ENCODE measurements at places on chromosomes 2 and 18. TPM values are rescaled to one million over a fixed set of nuclear protein-coding genes. Genes with fewer than 3 reads are reported as not detected.

- H3K27ac ChIP-seq, result no peak overlapping the region
- no peak overlapping the region for H3K4me3 ChIP-seq
- peaks cover 53% of the 10 kb centered on the region for H3K27me3 ChIP-seq
- peak; percentile 18 for DNase-seq
- H3K36me3 ChIP-seq, result peaks cover 5% of the 10 kb centered on the region
- H3K4me1 ChIP-seq, result no peaks in the 10 kb centered on the region
Observed at GRCh38 chr2:139031722-139032121, 251.5 kb upstream of the NXPH2 start.

DNA sequence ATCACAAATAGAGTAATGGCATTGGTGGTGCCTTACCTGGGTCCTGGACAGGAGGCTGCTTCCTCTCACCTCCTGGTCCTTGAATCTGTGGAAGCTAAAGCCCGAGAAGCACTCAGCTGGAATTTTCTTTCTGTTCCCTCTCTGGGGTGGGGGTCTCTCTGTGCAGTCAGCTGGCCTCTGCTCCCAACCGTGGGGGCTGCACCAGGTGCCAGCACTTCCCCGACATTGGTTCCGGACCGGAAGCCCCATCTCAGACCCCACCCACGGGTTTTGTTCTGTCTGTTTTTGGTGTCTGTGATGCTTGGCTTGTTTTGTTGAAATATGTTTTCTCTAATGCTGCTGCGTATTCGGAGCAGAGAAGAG lies 154.7 kb downstream of the TWIST2 start:
- peaks cover 9% of the 10 kb centered on the region for H3K4me1 ChIP-seq
- H3K27me3 ChIP-seq, result no peaks in the 10 kb centered on the region
- no peak for DNase-seq
- H3K27ac ChIP-seq, result peak overlapping the region; percentile 51

The CABLES1 gene
- 3.2 TPM for total RNA-seq

The C2orf80 gene
- total RNA-seq, result not detected

DNA sequence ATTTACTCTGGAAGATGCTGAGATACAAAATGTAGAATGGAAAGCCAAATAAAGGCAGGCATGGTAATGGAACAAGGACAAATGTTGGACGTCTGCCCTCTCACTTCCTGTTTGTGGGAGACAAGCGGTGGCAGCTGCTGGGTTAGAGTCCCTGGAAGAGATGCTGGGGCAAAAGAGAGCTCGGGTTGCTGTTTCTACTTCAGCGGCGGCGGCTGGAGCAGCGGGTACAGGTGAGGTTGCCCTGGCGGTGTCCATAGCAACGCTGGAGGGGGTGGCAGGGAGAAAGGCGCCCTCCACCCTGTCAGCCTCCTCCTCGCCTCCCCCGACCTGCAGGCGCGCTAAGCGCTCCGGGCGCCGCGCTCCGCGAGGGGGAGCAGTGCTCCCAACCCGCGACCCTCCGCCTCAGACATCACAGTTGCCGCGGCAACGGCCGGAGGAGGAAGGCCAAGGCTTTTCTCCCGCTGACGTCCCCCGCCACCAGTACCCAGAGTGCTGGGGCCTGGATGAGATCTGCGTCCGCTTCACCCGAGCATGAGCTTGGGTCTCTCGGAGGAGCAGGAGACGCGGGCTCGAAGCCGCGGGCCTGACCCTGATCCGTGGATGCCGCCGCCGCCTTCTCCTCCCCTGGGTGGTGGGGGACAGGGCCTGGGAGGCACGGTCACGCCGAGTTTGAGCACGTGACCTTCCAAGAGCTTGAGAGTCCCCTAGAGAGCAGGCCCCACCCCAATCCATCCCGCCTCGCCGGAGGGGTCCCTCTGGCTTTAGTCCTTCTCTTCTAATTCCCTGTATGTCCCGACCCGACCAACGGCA lies 65.6 kb downstream of the NOL4 start:
- H3K4me3 ChIP-seq, result no peak overlapping the region
- H3K36me3 ChIP-seq, result no peaks in the 10 kb centered on the region
- DNase-seq, result no peak
- H3K27ac ChIP-seq, result no peak overlapping the region
- H3K4me1 ChIP-seq, result peaks cover under 1% of the 10 kb centered on the region

DNA sequence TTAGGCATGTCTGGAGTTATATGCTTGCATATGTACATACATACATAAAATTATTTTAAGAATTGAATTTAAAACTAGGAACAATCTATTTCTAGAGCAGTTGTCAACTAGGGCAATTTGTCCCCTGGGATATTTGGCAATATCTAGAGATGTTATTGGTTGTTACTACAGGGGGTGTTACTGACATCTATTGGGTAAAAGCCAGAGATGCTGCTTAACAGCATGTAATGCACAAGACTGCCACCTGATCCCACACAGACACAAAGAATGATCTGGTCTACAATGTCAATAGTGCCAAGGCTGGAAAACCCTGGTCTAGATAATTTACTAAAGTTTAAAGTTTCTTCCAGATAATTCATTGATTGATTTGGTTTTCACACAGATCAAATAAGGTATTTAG lies 185.3 kb downstream of the NYAP2 start:
- DNase-seq, result no peak
- no peak overlapping the region for H3K27ac ChIP-seq
- H3K4me3 ChIP-seq, result no peak overlapping the region
- no peaks in the 10 kb centered on the region for H3K36me3 ChIP-seq

The HNMT gene
- 0.28 TPM for total RNA-seq

GRCh38 chr2:147490401-147491261 lies 354.2 kb upstream of the ACVR2A start:
- no peak overlapping the region for H3K4me3 ChIP-seq
- no peak for DNase-seq
- H3K4me1 ChIP-seq, result no peaks in the 10 kb centered on the region
- no peak overlapping the region for H3K27ac ChIP-seq

DNA sequence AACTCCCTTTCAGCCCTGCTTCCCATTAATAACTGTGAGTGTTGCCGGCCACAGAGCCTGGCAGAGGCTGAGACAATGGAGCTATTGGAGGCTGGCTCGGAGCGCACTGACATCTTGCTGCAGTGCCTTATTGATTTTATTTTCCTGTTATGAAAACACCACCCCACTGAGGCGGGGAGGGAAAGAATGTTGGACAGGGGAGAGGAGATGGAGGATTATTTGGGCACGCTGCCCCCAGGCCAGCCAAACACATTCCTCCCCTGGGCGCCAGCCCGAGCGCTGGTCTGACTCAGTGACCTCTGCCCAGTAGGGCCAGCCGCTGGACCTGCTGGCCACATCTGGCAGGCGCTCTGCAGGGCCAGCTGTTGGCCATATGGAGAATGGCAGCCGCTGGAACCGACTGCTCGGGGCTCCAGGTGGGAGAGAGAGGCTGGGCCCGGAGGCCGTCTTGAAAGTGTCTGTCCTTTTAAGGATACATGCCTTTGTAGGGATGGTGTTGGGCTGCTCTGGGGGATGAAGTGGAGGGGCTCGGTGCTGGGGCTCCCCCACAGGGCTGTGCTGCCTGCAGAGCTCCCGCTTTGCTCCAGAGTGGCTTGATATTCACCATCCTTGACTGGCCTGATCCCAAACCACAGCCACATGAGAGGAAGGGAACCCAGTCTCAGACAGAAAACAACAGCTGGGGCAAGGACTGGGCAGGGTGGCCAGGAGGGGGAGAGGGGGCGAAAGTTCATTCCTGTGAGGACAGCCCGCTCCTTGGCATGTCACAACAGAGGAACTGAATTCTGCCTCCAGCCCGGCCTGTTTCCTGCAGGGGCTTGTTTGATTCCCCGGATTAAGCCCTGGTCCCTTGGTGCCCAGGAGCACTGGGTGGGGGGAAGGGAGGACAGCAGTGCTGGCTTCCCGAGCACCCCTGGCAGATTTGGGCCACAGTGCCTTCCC lies 179.0 kb downstream of the KLHL29 start:
- DNase-seq, result peak; percentile 58
- peaks cover 16% of the 10 kb centered on the region for H3K4me1 ChIP-seq
- no peaks in the 10 kb centered on the region for H3K36me3 ChIP-seq
- H3K4me3 ChIP-seq, result no peak overlapping the region
- H3K27me3 ChIP-seq, result no peaks in the 10 kb centered on the region

DNA sequence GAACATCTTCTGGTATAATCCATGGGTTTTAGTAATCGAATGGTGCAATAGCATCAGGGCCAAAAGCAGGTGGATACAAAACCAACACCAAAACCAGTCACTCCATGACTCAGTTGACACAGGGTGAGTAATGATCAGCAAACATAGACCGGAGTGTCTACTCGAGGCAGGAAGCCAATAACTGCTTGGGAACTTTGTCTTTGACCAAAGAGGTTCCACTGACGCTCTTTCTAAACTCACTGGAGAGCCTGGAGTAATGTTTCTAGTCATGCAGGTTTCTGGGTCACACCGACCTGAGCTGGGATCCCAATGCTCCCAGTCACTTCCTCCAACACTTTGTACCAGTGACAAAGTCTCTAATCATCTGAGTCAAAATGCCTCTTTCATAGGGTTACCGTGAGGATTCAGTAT lies 30.9 kb downstream of the MREG start:
- peaks cover 6% of the 10 kb centered on the region for H3K4me1 ChIP-seq
- no peaks in the 10 kb centered on the region for H3K36me3 ChIP-seq
- peak; percentile 98 for DNase-seq

DNA sequence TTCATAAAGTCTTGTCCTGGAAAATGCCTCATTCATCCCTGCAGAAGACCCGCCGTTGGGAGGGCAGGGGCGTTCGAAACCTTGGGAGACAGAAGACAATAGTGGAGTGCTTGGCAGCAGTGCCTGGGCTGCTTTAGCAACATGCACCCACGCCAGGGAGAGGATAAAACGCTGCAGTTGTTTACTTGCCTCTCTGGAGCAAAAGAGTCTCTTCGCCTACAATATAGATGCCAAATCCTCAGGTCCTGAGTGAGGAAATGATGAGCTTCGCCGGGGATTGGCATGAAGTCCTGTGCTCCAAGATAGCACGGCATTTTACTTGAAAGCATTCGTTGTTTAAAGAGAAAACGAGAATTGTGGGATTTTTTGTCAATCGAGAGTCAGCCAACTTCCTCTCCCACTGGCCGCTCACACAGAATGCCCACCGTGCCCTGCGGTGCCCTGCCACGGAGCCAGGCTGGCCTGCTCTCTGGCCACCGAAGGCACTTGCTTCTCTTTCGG lies 152.5 kb upstream of the POU3F3 start:
- peaks cover 8% of the 10 kb centered on the region for H3K4me1 ChIP-seq
- no peak for DNase-seq
- H3K27me3 ChIP-seq, result peaks cover 82% of the 10 kb centered on the region
- H3K4me3 ChIP-seq, result no peak overlapping the region

GRCh38 chr2:34848691-34849090 lies 1249.6 kb upstream of the FAM98A start:
- H3K4me3 ChIP-seq, result no peak overlapping the region
- no peaks in the 10 kb centered on the region for H3K36me3 ChIP-seq
- no peak for DNase-seq
- no peak overlapping the region for H3K27ac ChIP-seq
- H3K27me3 ChIP-seq, result peaks cover 20% of the 10 kb centered on the region
- H3K4me1 ChIP-seq, result no peaks in the 10 kb centered on the region
